ENCODE measurements at places on chromosomes 16 and 17.

DNA sequence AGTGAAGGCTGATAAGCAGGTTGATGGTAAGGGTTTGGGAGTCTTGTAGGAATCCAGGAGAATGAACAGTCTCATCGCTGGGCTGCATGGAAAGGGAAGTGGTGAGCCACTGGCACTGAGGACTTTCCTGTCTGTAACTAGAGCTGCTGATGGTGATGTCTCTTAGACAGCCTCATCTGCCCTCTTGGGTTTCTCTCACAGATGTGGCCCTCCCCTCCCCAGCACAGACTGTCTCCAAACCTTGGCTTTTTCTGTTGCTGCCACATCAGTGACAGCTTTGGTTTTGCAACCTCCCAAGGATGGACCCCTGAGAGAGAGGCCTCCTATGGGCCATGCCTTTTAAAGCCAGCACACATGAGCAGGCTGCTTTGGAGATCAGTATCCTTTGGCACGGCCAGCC, 16.9 kb downstream of the PLCG2 start:
- DNase-seq, result no peak
- no peaks in the 10 kb centered on the region for H3K36me3 ChIP-seq
- H3K27me3 ChIP-seq, result no peaks in the 10 kb centered on the region
- no peak overlapping the region for H3K27ac ChIP-seq

DNA sequence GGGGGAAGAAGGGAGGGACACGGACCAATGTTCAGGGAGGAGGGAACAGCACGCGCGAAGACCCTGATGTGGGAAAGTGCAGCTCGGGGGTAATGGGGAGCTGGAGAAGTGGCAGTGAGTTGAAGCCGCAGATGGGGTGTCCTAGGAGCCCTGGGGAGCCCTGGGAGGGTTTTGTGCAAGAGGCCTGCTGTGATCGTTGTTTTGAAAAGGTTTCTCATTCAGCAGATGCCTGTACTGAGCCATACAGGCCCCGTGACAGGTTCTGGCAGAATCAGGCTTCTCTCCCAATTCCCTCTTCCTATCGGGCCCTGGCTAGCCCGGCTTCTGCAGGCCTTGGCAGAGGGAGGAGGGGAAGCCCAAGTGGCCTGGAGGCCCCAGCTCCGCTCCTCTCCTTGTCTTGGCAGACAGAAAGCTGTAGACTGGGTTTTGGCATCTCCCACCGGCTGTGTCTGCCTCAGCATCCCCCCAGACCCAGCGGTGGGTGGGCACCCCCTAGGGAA, 38.4 kb upstream of the EMP2 start:
- no peaks in the 10 kb centered on the region for H3K27me3 ChIP-seq
- no peak overlapping the region for H3K27ac ChIP-seq
- H3K4me3 ChIP-seq, result no peak overlapping the region

- no peaks in the 10 kb centered on the region for H3K36me3 ChIP-seq
- no peaks in the 10 kb centered on the region for H3K27me3 ChIP-seq
- H3K27ac ChIP-seq, result no peak overlapping the region
- H3K4me3 ChIP-seq, result no peak overlapping the region
- peaks cover 16% of the 10 kb centered on the region for H3K4me1 ChIP-seq
Observed at GRCh38 chr17:18978050-18978449, 26.1 kb downstream of the SLC5A10 start.

GRCh38 chr17:50043290-50044148, 12.4 kb upstream of the ITGA3 start:
- no peaks in the 10 kb centered on the region for H3K36me3 ChIP-seq
- DNase-seq, result no peak
- no peaks in the 10 kb centered on the region for H3K27me3 ChIP-seq
- H3K27ac ChIP-seq, result peak overlapping the region; percentile 57
- H3K4me3 ChIP-seq, result no peak overlapping the region

Measured in Panc1 (cell line).